Mesenchymal stem cell (in vitro differentiated cells and primary cell): ENCODE measurements at places on chromosomes 2 and 18.

- DNase-seq, result no peak
Measured at GRCh38 chr2:55357927-55358326, 61.7 kb downstream of the CCDC88A start.

DNA sequence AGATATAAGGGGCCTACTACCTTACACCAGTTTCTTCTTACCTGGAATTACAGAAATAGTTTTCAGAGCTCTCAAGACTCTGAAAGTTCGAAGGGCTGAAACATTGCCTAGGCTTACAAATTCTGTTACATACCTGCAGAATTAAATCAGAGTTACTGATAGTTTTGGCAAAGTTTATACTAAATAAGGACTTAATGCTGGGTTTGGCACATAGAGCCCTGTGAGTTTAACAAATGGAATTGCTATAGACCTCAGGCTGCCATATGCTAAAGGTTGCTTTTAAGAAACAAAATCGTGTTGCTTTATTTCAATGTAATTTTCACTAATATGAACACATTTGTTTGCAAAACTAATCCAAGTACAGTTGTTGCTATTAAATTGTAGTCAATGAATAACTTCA, 40.1 kb downstream of the SCN3A start:
- DNase-seq, result no peak

- DNase-seq, result no peak
Measured at GRCh38 chr2:175330195-175330594, 148.7 kb upstream of the ATP5MC3 start.

GRCh38 chr2:168926621-168927386, 25.7 kb downstream of the G6PC2 start:
- DNase-seq, result no peak

DNA sequence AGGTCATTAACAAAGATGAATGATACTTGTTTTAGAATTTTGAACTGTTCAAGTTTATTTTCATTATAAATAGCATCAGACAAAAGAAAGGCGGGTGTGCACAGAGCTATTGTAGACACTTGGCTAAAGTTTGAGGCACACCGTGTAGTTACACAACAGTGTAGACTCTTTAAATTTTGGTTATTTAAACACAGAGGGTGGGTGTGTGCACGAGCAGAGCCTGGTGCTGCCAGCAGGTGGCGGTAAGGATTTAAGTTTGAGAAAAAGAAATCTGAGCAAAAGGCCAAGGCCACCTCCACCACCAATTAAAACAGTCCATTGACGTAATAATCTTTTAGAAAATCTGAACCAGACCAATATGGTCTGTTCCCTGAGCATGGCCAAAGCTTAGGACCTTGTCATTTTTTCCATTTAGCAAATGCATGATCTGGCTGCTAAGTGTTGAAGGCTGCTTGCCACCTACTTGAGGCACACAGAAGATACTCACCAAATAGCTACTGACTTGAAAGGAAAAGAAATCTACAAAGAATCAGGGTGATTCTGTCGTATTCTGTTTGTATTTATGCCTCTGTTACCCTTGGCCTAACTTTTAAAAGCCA, 14.3 kb downstream of the COPS7B start:
- DNase-seq, result peak; percentile 41

GRCh38 chr18:36035253-36035652, 32.1 kb downstream of the RPRD1A start:
- DNase-seq, result no peak
